Activated CD4-positive, alpha-beta T cell treated with anti-CD3 and anti-CD28 coated beads, Interleukin-2, Interleukin-4, amounts not matched to agents 100 ng/mL and 50 ng/mL, durations not matched to agents 16 hours and 8 hours (primary cell): ENCODE measurements at places on chromosomes 6 and 20.

- no peak for DNase-seq
Measured at GRCh38 chr6:11989386-11989785, 22.7 kb upstream of the HIVEP1 start.

DNA sequence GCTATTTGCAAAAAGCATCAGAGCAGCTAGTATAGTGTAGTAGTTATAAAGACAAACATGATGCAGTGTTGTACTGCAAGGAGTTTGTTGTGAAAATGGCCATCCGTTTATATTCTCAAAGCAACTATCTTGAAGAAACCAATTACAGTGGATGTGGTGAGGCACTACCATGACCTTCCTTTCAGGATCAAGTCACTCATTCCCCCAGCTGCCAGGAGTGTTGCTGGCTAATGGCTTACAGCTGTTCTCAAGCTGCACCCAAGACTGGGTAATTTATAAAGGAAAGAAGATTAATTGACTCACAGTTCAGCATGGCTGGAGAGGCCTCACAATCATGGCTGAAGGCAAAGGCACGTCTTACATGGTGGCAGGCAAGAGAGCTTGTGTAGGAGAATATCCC lies 29.0 kb downstream of the ADGRF4 start:
- no peak for DNase-seq

- peak; percentile 37 for DNase-seq
Measured at GRCh38 chr6:144335914-144336313, 50.8 kb downstream of the UTRN start.

- DNase-seq = no peak
Measured at GRCh38 chr20:49199729-49200293, 11.7 kb upstream of the STAU1 start.

DNA sequence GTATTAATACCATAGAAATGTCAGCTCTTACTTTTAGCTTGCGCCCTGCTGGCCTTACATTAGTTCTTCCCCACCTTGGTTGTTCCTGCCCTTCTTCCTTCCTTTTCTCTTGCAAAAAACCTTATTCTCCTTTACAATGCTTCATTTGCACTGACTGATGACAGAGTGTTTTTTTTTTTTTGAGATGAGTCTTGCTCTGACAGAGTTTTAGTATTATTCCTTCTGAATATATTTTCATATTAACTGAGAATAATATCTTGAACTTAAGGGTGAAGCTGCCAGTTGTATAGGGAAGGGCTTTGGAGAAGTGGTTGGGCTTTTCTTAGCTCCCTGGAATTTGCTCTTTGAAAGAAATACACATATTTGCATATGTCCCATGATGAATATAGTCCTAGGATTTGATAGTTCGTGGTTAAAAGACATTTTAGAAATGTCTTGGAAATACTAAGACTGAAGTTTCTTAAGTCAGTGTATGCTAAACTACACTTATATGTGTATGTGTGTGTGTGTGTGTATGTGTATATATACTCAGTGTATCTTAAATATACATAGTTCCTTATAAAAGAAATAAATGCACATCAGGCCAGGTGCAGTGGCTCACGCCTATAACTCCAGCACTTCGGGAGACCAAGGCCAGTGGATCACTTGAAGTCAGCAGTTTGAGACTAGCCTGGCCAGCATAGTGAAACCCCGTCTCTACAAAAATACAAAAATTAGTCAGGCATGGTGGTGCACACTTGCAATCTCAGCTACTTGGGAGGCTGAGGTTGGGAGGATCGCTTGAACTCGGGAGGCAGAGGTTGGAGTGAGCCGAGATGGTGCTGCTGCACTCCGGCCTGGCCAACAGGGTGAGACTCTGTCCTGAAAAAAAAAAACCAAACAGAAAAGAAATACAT lies 216.1 kb upstream of the MYLIP start:
- no peak for DNase-seq
